ENCODE measurements at places on chromosomes 6 and 20.
A peak's percentile ranks its signal among the peaks of the same experiment; 100 is the strongest.

GRCh38 chr6:63502156-63502555, 70.1 kb upstream of the LOC128125822 start:
- no peak for DNase-seq

GRCh38 chr20:25077610-25078169, 4.3 kb downstream of the VSX1 start:
- DNase-seq = no peak

DNA sequence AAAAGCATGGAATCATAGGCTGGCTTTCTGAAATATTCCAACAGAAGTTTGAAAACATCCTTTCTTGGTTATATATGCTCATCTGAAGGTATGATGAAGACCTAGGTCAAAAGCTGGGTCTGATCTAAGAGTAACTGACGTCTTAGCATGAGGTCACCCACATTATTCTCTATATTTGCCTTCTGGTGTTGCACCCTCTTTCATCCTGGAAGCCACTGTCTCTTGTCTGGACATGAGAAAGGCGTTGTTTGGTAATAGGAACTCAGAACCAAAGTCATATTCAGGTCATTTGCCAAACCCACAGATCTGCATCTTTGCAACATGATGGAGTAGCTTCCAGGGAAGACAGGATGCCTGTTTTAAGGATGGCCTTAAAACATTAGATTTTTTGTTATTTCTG, 17.6 kb downstream of the GABRR1 start:
- DNase-seq = no peak

- no peak for DNase-seq
These were observed 471 bp downstream of the EZR start for GRCh38 chr6:158818581-158819212.

GRCh38 chr6:14216946-14217684, 99.5 kb downstream of the CD83 start:
- DNase-seq = peak; percentile 82

- no peak for DNase-seq
These were observed 264.5 kb downstream of the CD83 start for GRCh38 chr6:14381829-14382677.

GRCh38 chr20:59578436-59579403, 25.6 kb upstream of the PHACTR3 start:
- DNase-seq = no peak

DNA sequence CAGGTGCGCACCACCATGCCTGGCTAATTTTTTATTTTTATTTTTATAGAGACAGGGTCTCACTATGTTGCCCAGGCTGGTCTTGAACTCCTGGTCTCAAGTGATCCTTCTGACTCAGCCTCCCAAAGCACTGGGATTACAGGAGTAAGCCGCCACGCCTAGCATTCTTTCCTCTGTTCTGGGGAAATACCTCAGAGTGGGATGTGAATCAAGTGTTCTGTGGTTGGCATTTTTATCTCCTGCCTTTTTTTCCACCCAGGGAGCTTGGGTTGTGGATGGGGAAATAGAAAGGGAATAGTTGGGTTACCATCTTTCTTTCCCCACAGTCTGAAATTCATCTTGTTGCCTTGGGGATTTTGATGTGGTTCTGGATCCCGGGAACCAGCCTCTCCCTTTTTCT, 24.1 kb downstream of the TFAP2C start:
- no peak for DNase-seq

- DNase-seq = no peak
These were observed 9.8 kb downstream of the ZFP64 start for GRCh38 chr20:52181766-52182165.

DNA sequence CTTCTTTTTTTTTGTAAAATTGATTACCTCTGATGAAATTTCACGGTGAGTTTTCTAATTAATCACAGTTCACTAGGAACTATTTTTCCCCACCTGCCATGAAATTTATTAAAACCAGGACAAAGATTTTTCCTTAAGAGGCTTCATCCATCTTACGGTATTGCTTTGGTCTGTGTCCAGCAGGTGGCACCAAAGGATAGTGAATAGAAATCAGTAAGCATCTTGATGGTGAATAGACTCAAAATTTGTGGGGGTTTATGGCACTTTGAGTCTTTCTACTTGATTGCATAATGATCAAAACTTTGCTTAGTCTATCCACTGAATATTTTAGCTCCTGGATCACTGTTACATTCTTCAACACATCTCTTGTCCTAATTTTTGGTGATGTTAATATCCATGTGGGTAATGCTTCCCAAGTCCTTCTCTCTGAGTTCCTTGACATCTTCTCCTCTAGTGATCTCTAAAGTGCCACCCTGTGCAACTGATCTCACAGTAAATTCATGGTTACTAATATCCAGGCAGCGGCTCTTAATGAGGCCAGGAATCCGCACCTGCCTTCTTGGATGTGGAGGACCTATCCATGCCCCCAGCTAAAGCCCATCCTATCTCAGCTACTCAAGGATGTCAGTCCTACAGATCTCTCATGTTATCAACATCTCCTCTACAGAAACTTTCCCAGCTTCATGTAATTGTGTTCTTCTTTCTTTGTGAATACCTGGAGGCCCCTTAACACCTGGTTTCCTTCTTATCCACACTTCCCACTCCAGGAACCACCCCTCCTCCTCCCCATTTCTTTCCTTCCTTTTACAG, 54.5 kb downstream of the STMND1 start:
- peak; percentile 69 for DNase-seq

DNA sequence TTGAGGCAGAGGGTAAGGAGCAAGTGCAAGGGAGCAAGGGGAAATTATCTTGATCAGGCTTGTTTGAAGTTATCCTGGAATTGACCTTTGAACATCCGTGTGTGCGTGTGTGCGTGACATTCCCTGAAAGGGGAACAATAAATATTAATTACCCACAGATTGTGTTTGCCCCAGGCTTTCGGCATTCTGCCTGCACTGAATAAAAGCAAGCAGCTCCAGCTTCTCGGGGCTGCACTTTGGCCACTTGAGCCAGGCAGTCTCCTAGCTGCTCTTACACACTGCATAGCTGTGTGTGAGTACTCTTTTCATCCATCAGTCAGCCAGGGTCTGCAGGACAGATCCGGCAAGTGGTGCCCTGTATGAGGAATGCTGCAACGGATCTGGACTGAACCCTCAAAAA, 107.7 kb upstream of the BTN3A2 start:
- DNase-seq = no peak

DNA sequence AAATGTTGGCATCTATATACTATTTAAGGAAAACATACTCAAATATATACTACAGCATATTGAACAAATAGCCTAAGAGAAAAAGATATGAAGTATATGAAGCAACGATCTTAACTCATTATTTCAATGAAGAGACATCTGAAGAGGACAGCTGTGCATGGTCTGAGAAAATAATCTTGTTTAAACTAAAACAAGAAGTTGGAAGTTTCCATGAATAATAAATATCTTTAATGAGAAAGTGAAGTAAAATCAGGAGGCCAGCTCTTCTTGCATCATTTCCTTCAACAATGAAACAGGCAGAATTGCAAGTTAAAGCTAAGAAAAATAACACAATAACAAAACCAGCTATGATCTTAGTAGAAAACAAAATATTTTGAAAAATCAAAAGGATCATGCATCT, 1265.4 kb upstream of the MAP3K7 start:
- no peak for DNase-seq

DNA sequence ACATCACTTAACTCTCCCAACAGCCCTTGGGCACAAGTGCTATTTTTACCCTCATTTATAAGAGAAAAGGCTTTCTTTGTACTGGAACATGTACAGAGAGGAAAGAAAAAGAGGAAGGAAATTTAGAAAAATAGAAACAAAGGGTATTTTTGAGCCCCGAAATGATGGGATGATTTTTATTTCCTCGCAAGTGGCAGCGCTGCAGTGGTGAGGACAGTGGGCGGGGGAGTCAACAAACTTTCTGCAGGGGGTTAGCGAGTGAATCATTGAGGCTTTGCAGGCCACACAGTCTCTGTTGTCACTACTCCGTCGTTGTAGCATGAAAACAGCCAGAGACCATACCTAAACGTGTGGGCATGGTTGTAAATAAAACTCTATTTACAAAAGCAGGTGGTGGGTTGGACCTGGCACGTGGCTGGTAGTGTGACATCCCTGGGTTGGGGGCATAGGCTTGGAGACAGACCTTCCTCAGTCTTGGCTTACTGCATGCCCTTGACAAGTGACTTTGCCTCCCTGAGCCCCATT, 25.5 kb upstream of the OCSTAMP start:
- no peak for DNase-seq

DNA sequence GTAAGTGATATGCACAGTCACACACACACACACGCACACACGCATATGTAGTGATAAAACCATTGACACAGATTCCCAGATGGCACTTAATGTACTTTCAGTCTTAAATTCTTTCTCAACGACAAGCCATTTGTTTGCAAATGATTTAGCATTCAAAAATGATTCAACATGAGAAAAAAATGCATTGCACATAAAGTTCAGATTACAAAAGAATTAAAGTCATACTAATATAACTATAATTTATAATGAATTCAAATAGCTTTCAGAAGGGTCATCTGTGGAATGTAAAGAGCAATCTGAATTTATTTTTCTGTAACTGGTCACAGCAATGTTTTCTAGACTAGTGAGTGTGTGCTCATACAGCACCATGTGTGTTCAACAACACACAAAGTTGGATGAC, 521.6 kb upstream of the ZNF337 start:
- no peak for DNase-seq

GRCh38 chr20:34673412-34673811, 3.5 kb downstream of the PIGU start:
- DNase-seq = no peak

- no peak for DNase-seq
These were observed 11.6 kb upstream of the TAAR9 start for GRCh38 chr6:132526461-132526860.

DNA sequence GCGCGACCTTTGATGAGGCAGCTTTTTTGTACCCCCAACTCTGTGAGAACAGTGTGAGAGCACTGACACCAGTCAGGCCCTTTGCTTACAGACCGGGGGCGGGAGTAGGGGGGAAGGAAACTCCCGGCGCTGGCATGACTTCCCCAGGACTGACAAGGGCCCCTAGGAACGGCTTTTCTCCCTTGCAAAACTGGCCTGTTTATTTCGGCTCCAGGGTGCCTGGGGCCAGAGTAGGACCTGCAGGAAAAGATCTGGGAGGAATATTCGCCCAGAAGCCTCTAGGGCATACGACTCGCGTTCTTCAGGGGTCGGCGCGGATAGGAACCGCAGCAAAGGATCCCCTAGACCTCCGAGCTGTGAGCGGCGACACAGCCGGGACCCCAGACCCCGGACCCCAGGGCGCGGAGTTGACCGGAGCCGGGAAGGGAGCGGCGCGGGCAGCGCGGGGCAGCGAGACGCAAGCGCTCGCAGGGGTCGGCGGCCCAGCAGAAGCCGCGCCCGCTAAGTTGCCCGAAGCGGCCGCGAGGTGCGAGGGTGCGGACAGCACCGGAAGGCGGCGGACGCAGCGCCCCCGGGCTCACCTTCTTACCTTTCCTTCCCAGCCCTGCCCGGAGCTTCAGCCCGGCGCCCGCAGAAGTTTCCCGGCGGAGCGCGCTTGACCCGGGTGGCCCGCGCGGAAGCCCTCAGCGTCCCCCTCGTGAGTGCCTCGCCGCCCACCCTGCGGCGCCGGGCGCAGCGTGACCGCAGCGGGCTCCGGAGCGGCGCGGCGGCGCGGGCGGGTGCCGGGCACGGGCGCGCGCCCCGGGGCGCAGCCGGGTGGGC, at the start of gene POPDC3:
Gene POPDC3, minus strand, starts transcription at position 771 of the 822 bp plus-strand sequence. CDS start 18,105 bp downstream, outside the sequence.
- DNase-seq = no peak

GRCh38 chr20:37600486-37600885, 72.8 kb upstream of the BLCAP start:
- no peak for DNase-seq

DNA sequence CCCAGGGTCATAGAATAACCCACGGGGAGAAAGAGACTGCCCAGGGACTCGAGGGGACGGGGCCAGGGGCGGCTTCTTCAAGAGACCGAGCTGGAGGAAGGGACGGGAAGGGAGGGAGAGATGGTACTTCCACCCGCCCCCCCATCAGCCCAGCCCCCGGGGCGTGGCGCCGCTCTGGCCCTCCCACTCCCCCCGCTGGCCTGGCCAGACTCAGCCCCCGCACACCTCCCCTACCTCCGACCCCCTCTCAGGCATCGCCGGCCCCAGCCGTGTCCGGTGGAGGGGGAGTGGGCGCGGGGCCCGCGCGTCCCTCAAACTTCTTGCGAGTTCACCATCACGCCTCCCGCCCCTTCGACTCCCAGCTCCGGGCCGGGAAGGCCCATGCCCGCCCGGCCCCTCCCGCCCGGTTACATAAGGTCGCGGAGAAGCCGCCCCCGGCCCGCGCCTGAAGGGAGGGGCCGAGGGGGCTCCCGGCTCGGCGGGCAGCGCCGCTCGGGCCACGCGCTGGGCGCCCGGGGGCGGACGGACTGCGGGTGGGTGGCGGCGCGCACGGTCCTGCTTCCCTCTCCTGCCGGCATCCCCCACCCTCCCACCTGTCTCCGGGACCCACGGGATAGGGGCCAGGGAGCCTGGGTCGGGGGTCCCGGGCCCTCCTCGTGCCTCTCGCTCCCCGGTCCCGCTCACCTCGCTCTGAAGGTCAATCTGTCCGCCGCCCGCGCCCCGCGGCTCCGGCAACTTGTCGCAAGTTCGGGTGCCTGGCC, 562 bp downstream of the TFEB start:
- DNase-seq = peak; percentile 33

DNA sequence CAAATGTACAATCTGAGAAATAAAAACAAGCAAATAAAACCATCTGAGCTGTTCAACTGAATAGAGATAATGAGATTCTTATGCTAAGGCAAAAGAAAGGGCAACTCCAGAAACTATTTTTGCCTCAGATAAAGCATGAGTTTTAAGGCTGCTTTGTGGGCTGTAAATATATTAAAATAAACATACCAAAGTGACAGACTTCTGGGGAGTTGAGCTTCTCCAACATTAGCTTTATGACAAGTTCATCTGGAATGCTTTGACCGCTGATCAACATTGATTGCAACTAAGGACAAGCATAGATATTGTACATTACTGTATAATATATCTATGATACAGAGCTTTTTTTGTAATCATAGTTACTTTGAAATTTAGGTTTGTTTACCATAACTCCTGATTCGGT, 19.3 kb downstream of the AK9 start:
- DNase-seq = no peak
